SJSA1 (cell line): ENCODE measurements at places on chromosomes 2 and 18.

- DNase-seq = no peak
These were observed 73.3 kb downstream of the SFXN5 start for GRCh38 chr2:72998234-72998651.

GRCh38 chr2:58237741-58238140 is 3.4 kb downstream of the FANCL start:
- no peak for DNase-seq

GRCh38 chr2:64186699-64187605 is 42.7 kb upstream of the PELI1 start:
- no peak for DNase-seq

GRCh38 chr2:926259-926793 is 24.3 kb upstream of the SNTG2 start:
- no peak for DNase-seq

- no peak for DNase-seq
These were observed 111.6 kb downstream of the MREG start for GRCh38 chr2:215901796-215902195.

GRCh38 chr2:149650006-149650405 is 62.4 kb upstream of the MMADHC start:
- no peak for DNase-seq

GRCh38 chr2:201280191-201281040 is 20.1 kb downstream of the CASP8 start:
- no peak for DNase-seq

DNA sequence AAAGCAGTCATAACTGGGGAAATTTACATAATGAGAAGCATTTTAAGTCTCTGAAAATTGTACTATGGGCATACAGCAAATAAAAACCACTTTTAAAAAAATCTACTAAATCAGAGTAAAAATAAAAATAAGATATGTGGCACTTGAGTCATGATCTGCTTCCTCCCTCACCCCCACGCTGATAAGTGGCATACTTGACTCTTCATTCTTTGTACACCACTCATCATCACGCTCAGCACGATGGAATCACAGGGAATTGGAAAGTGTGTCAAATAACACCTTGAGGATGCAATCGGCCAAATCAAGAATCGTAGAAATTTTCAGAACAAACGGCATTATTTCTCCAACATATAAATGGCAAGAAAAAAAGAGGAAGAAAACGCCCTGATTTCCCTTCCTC is 41.1 kb upstream of the REG3G start:
- no peak for DNase-seq

GRCh38 chr2:128486640-128487375 is 168.1 kb upstream of the HS6ST1 start:
- DNase-seq = peak; percentile 34

GRCh38 chr18:13791181-13791580 is 32.8 kb upstream of the MC5R start:
- no peak for DNase-seq

- DNase-seq = no peak
These were observed 25.4 kb downstream of the HDAC4 start for GRCh38 chr2:239375278-239376061.

- no peak for DNase-seq
These were observed 1552.9 kb upstream of the SLC39A10 start for GRCh38 chr2:194103941-194104659.

GRCh38 chr2:179049203-179049545 is 763 bp downstream of the CCDC141 start:
- DNase-seq = no peak

GRCh38 chr18:13563390-13563805 is 163.0 kb downstream of the FAM210A start:
- no peak for DNase-seq

DNA sequence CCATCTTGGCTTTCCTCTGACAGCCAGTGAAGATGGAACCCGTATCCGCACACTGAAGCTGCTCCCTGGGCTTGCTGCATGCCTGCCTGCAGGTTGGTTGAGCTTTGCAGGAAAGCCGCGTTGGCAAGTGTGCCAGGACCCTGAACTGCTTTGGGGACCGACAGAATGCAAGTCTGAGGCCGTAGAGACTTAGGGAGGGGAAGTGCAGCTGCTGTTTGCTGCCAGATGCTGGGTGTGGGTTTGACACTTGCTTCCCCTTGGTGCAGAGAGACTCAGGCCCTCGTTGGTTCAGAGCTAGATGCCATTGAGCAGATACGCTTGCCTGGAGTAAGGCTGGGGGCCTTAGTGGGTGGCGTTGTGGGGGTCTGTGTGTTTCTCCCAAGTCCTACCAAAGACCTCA is 13.1 kb upstream of the PHLPP1 start:
- no peak for DNase-seq

GRCh38 chr2:133421516-133422324 is 146.5 kb downstream of the NCKAP5 start:
- no peak for DNase-seq

DNA sequence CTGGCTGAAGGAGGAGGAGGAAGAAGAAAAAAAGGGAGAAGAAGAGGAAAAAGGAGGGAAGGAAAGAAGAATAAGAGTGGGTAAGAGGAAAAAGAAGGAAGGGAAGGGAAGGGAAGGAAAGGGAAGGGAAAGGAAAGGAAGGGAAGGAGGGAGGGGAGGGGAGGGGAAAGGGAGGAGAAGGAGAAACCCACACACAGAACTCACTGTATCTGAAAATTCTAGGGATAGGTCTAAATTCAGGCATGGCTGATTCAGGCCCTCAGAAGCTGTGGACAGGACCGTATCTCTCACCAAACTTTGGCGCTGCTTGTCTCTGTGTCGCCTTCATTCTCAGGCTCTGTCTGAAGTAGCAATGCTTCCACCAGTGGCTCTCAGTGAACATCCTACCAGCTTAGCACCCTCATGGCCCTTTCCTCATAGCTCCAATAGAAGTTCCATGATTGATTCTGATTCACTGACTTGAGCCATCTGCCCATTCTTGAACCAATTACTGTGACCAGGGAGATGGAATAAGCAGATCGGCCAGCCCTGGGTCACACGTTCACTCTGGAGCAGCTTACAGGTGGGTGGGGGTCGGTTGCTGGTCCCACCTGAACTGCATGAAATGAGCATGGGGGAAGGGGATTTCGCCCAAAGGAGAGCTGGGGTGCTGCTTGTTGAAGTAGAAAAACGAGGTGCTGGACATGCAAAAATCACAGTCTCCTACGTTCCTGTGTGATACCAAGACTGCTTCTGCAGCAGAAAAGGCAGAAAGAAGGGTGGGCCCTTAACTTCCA is 59.7 kb downstream of the TTC32 start:
- DNase-seq = no peak

GRCh38 chr18:73007195-73007914 is 139.6 kb upstream of the NETO1 start:
- no peak for DNase-seq

GRCh38 chr2:168060986-168061750 is 186.2 kb downstream of the STK39 start:
- no peak for DNase-seq

DNA sequence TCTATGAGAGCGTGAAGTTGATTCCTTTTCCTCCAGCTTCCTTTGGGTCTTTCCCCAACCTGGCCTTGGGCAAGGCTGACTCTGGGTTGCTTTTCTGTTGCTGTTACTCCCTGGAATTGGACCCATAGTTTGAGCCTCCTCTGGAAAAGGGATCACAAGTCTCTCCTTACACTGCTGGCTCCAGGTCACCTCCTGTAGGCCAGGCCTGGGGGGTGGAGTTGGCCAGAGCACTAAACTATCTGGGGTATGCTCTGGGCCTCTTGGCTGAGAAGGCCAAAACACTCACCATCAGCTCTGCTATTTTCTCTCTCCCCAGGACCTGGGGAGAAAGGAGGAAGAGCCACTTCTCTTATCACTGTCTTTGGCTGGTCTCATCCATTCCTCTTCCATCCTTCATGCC is 56.5 kb upstream of the NCOA1 start:
- DNase-seq = no peak

DNA sequence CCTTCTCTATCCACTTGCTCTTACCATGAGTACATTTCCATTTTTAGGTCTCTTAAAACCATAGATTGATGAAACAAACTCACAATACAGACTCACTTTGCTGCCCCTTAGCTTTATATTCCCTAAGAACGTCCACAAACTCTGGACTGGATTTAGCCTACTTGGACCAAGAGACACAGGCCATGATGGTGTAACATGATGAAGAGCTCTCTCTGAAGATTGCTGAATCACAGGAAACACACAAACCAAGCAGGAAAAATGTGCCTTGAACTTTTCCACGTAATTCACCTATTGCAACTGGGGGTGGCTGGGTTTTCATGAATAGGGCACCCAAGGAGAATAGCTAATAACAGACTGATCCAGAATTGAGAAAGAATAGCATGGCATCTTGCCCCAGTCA is 201.7 kb upstream of the RBBP8 start:
- DNase-seq = no peak

DNA sequence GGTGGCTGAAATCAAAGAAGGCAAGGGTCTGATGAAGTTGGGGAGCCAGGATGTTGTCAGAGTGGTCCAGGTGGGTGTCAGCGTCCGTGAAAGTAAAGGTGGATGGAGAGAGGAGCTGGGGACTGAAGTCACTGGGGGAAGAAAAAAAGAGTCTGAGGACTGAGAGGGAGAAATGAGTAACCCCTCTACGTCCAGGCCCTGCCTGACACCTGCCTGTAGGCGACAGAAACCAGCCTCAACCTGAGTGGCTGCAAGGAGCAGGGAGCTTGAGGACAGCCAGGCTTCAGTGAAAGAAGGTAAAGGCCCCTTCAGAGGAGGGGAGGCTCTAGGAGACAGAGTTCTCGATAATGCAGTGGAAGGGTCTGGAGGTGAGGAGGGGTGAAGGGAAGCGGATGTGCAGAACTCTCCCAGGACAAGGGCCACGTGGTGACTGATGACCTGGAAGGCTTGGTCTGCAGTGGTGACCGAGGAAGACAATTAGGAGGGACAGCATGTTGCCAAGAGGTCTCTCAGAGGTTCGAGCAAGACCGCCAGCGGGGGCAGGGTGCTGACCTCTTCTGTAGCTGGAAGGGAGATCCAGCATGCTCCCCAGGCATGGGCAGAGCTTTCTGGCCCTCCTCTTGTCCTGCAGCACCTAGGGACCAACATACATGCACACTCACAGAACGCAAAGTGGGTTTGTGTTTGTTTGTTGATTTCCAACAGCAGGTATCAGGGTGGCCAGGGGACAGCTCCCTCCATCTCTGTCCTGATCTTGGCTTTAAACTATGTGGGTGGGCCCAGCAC is 86.6 kb upstream of the TMEM247 start:
- DNase-seq = peak; percentile 24

DNA sequence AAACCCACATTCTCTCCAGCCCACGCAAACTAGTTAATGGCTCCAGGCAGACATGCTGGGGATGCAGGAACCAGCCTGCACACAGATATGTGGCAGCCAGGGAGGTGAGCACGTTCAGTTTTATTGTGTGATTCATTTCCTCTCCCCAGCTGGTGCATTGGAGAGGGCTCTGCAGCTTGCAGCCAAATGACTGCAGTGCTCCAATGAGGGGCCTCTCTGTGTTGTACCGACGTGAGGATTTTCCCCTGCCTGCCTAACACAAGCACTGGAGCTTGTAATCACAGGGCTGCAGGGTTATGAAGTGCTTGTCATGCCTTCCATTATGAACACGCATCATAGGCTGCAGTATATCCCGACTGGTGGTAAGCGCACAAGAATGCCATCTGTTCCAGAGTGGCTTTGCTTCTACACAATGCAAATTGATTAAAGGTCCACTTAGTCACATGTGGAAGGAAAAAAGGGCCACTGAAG is 92.3 kb upstream of the THUMPD2 start:
- DNase-seq = peak; percentile 33

DNA sequence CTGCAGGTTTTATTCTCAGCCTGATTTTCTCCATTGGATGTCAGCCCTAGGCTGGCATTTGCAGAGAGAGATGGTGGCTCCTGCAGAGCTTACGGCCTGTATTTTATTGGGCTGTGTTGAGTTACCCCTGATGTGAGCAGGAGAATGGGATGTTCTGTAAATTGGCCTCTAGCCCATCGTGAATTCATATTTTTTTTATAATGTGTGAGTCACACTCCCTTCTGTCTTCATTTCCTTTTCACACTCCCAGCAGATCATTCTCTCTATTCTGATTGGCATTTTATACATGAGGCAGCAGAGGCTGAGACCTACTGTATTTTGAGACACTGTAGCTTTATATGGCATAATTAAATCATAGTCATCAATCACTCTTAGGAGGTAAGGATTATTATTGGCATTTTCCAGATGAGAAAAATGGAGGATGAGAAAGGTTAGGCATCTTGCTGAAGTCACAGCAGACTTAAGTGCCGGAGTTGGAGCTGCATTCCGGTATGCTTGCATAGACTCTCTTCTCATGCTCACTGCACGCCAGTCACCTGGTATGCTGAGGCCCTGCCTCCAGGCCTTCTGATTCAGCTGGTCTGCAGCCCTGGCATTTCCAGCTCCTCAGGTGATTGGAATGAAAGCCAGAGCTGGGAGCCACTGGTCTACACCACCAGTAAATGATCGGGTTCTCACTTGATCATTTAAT is 142.4 kb downstream of the NEDD4L start:
- DNase-seq = no peak

- no peak for DNase-seq
These were observed 52.9 kb downstream of the UPP2 start for GRCh38 chr2:158154596-158154995.

- DNase-seq = no peak
These were observed 84.1 kb upstream of the MGAT5 start for GRCh38 chr2:134169788-134170187.

DNA sequence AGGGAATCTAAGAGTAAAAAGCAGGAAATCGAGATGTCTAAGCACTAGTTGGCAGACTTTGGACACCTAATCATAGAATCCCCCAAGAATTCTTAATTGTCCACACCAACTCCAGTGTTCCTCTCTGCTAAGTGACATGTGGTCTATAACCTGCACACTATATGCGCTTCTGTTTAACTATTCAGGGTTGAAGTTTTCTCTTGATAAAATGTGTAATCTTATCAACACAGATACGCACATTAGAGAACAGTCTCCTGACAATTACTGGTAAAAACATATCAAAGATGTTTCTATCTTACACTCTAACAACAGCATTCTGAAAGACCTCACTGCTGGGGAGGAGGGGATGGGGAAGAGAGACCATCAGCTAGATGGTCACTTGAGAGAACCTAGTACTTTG is 3.9 kb downstream of the ABCB11 start:
- DNase-seq = no peak

DNA sequence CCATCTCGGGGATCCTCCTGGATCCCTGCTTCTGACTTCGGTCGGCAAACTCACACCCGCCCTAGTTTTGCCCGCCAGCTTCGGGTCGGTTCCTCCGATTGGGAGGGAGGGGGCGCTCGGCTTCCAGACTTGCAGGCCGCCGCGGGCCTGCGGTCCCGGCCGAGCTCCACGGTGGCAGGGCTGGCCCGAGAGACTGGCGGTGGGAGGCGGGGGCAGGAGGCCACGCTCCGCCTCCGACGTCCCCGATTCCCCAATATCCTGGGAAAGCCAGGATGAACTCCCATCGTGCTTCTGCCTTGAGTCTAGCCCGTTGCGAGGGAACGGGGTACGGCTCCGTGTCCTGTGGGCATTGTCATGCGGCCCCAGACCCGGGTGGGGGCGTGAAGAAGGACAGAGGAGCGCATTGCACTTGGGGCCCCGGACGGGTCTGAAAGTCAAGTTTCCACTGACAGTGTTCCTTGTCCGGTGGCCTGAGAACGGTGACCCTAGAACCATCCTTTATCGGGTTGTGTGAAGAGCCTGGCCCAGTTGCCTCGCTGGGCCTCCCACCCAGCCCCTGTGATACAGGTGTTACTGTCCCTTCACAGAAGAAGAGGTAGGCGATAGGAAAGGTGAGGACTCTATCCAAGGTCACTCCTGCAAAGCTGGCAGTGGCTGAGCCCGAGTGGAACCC is 2.4 kb upstream of the INHBB start:
- DNase-seq = peak; percentile 82

- peak; percentile 17 for DNase-seq
These were observed 20.1 kb upstream of the TEX51 start for GRCh38 chr2:126878601-126879000.

- peak; percentile 53 for DNase-seq
These were observed 213.0 kb upstream of the CELF4 start for GRCh38 chr18:37778417-37779165.
